ENCODE measurements at places on chromosomes 6 and 20. TPM values are rescaled to one million over a fixed set of nuclear protein-coding genes. Genes with fewer than 3 reads are reported as not detected.

- no peak for DNase-seq
Measured at GRCh38 chr20:50516180-50516934, 6.2 kb downstream of the PTPN1 start.

Gene CLVS2
- total RNA-seq: 0.09 TPM

Gene NFATC2
- total RNA-seq: 11.7 TPM

- DNase-seq: no peak
Measured at GRCh38 chr6:168634541-168635328, 193.8 kb downstream of the SMOC2 start.

GRCh38 chr6:89970609-89971337 is 76.5 kb downstream of the GJA10 start:
- no peak for DNase-seq

DNA sequence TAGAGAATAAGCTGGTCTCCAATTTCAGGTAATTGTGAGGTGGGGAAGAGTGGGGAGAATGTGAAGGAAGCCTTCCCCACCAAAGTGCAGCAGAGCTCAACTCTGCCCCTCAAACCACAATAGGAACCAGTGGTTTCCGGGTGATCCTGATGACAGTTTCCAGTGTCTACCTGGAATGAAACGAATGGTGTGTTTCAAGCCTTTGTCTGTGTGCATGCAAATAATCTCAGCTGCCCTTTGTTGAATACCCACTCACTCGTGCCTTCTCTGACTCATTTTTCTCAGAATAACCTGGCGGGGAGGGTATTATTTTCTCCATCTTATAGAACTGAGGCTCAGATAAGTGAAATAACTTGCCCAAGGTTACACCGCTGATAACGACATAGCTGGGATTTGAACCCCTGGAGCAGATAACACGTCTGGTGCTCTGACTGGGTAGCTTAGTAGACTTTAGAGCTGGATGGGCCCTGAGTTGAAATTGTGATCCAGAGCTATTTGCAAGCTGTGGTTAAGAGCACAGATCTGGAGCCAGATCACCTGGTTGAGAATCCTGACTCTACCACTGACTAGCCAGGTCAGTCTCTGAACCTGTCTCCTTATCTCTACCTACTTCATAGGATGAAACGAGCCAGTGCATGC is 85.1 kb downstream of the EYA2 start:
- DNase-seq: no peak

GRCh38 chr20:60490217-60491050 is 532.2 kb downstream of the CDH26 start:
- DNase-seq: no peak

Measured in Peyer's patch (tissue), 4 donors.